Stimulated activated CD4-positive, alpha-beta T cell treated with anti-CD3 and anti-CD28 coated beads, Interleukin-1b, Interleukin-23, amount 100 ng/mL, for 1 hour (primary cell): ENCODE measurements at places on chromosomes 6 and 20.

DNA sequence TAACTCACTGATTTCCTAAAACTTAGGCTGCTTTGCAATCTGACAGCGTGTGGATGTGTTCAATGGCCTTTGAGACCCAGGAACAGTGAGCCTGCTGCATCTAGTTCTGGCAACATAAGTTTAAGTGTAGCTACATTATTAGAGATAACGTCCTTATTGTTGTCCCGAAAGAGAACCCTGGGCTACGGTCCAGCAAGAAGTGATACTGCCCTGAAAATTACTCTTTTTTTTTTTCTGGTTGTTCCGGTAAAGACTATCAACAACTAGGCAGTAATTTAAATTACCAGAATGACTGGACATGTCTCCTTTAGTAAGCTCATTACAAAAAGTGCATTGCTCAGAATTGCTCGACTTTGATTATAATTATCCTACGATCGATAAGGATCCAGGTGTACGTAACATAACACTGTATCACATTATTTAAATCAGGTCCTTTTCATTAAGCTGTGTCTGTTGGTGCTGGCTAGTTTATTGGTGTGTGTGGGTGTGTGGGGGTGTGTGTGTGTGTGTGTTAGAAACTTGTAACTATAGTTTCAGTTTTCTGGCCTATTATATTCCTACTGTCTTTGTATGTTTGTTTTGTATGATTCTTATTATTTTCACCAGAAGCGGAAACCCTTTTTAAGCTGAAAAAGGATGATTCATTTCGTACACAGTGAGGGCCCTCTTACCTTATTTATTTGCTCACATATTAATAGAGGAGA lies 3.0 kb downstream of the TSHZ2 start:
- no peak for DNase-seq

DNA sequence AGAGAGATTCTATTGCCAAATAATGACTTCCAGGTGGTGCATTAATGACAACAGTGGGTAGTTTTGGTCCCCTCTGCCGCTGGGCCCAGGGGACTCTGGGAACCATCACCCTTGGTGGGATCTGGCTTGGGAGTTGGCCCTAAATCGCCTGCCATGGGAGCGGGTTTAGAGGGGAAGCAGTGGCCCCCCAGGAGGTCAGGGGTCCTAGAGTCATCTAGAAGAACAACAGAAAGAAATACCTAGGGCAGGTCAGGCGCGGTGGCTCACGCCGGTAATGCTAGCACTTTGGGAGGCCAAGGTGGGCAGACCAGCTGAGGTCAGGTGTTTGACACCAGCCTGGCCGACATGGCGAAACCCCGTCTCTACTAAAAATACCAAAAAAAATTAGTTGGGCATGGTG lies 17.8 kb upstream of the ARFGEF2 start:
- DNase-seq: no peak

- no peak for DNase-seq
Measured at GRCh38 chr20:40191573-40191972, 497.5 kb downstream of the MAFB start.

GRCh38 chr20:17867131-17867925 lies 101.3 kb downstream of the SNX5 start:
- no peak for DNase-seq

DNA sequence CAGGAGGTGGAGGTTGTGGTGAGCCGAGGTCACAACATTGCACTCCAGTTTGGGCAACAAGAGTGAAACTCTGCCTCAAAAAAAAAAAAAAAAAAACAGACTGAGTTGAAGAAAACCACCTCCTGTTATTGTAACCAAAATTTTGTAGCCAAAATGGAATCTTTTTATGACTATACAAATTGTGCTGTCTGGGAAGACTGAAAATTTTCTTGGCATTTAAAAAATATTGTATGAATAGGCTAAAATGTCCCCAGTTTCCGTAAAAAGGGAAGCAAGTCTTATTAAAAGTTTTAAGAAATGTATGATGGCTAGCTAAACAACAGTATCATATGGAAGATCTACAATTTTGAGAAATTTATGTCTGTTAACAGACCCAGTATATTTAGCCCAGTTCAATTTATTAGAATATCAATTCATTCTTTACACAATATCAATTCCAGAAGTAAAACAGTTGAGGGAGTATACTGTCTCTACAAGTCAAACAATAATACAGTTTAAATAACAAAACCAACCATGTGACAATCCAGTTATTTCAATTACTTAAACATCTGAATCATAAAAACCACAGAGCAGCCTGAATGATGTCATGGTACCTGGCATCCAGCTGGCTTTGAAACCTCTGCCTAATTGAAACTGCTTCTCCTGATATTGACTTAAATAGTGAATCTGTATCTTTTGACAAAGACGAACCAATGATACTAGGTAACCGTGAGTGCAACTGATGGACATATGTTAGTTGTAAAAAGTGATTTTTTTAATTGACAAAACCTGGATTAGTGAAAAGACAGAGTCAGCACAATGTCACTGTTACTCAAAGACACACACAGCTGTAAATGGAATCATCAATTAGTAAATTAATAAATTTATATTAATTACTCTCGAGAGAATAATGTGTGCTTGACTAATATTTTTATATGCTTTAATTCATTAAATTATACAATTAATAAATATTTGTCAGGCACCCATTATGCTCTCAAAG lies 166.6 kb upstream of the MARCKS start:
- DNase-seq: no peak

DNA sequence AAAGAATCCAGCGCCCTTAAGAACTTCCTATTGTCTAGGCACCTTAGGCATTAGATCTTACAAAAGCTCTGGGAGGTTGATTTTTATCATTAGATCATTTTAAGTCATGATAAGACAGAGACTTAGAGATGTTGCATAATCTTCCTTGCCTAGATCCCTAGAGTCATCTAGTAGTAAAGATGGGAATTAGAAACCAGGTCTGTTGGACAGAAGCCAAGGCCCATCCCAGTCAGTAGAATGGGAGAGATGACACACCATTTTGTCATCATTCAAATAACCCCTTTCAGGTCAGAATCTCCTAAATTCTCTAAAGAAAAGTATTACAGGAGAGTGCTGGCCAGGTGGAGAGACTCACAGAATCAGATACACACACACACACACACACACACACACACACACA lies 579.1 kb downstream of the BMP2 start:
- no peak for DNase-seq

DNA sequence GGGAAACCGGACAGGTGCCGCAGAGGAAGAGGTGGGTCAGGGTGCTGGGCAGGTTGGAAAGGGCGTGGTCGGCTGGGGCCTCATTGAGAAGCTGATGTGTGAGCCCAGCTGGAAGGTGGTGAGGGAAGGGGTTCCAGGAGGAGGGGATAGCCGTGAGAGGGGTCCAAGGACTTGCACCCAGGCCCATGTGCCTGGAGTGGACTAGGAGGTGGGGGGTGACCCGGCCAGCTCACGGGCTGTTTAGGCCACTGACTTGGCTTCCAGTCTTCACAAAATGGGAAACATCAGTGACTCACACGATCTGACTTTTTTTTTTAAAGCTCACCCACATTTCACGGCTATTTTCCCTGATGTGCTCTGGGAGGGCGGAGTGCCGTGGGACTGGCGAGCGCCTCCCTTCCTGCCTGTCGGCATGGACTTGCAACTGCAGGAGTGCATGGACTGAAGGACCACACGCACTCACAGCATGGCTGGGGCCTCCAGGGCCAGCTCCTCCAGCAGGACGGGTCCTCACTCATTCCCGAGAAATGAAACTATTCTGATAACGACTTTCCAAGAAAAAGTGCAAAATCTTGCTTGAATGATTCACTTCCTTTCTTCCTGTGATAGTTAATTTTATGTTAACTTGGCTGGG lies 13.5 kb upstream of the PDE10A start:
- DNase-seq: no peak

- DNase-seq: no peak
Measured at GRCh38 chr6:12291839-12292604, 1.9 kb downstream of the EDN1 start.

DNA sequence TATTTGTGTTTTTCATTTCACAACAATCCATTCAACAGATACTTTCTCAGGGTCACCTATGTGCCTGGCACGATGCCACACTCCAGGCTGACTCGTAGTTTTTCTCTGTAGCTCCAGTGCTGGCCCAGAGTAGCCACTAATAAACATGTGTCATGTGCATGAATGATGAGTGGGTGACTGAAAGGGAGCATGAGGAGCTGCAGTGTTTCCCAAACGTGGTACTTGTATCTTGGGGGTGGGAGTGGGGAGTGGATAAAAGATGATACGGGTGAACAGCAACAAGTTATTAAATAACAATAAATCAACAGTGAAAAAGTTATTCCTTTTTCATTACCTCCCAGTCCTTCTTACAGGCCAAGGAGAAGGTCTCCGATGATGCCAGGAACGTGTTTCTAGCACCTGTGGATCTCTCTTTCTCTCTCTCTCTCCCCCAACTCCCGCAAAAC lies 17.1 kb downstream of the SRXN1 start:
- no peak for DNase-seq

DNA sequence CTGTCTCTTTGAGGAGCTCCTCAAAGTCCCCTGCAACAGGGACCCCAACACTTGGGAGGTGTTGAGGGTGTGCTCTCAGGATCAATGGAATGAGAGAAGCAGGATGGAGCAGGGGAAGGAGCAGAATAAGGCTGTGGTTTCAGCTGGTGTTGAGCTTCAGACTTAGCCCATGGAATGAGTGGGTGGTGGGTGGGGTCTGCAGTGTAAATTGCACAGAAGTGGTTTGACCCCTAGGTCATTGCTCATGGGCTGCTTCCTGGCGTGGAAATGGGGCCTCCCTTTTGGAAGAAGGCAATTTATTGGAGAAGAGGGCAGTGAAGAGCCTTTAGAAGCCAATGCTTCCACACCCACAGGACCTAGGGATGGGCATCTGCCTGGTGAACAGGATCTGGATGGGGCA lies 37.0 kb upstream of the KCNG1 start:
- DNase-seq: no peak

GRCh38 chr20:18928626-18929025 lies 115.0 kb downstream of the SCP2D1 start:
- no peak for DNase-seq

- DNase-seq: no peak
Measured at GRCh38 chr6:27517928-27518787, 45.3 kb upstream of the ZNF184 start.

DNA sequence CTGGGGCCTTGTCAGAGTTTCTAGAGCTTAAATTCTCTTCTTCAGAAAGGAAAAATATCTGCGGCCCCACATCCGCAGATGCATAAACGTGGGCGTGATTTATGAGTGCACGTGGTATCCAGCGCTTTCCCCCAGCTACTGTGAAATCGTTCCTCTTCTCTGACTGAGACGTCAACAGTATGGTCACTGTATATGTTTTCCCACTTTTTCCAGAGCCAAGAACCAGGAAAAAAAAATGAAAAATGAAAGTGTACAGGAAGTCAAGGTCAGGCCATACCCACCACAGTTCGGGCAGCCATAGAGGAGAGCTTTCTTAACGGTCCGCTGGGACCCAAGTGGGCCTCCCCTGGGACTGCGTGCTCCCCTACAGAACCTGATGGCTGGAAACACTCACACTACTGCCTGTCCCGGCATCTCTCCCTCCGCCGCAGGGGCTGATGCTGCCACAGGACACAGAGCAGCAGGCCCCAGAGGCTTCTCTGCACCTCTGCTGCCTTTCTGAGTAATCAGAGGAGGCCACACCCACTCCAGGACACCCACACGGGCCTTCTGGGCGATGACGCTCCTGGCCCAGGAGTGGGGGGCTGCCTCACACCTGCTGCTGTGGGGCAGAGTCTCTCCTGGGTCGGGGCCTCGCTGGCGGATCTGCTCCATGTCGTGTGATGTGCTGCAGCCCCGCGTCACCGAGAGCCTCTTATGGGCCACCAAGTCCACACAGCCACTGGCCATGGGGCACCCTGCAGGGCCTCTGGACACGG lies 16.4 kb upstream of the STX16 start:
- no peak for DNase-seq

GRCh38 chr20:32052090-32052777 lies at the start of gene HCK:
TSS of gene HCK (plus strand) at chr20:32052242.
- DNase-seq: no peak

DNA sequence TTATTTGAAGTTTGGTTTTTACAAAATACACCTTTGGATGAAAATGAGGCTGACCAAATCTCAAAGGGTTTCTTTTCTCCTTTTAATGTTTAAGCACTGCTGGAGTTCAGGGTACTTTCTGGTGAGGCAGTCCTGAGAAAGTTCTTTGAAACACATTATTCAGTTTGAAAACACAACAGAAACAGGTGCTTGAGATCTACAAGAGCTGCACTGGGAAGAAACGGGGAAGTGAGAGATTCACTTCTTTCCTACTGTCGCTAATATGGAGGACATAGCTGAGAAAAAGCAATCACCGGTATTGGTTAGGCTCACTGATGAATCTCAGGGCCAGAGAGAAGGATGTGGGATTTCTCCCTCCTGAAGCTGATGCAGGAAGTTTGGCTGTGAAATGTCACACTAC lies 22.9 kb upstream of the TMEM170B start:
- DNase-seq: no peak

DNA sequence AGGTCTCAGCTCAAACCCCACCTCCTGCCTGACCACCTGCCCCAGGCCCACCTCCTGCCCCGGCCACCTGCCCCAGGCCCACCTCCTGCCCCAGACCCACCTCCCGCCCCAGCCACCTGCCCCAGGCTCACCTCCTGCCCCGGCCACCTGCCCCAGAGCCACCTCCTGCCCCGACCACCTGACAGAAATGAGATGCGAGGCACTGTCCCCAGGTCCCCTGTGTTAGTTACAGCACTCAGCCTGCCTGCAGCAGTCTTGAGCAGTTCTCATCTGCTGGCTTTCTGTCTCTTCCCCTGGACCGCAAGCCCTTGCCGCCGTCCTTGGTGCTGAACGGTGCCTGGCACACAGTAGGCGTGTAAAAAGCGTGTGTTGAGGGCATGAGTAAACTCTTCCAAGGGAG lies 79.5 kb downstream of the CDH4 start:
- DNase-seq: no peak

GRCh38 chr6:140485740-140486449 lies 1111.4 kb upstream of the CITED2 start:
- no peak for DNase-seq

GRCh38 chr6:15259766-15260098 lies 13.9 kb downstream of the JARID2 start:
- DNase-seq: no peak
